ENCODE measurements at places on chromosomes 7 and 10.

GRCh38 chr7:106915873-106916272 is 50.8 kb downstream of the PIK3CG start:
- no peak for DNase-seq

- no peak for DNase-seq
These were observed 123.1 kb upstream of the EEPD1 start for GRCh38 chr7:36029853-36030515.

DNA sequence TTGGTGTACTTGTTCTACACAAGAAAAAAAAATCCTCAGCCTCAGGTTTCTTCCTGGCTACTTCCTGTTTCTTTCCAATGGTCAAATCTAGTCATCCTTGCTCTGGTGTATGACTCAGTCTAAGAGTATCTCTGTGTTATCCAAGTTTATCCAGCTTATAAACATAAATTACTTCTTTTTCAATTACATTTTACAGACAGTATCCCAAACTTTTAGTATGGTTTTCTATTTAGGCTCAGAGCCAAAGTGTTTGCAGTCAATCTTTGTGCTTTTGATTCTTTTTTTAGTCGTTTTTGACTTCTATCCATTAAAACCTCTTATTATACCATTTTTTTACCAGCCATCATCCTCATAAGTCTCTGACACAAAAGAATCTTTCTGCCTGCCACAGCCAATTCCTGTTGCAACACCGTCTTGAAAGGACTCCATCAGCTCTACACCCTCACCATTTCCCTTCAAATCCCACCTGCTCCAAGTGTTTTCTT is 294.6 kb downstream of the PTEN start:
- no peak for DNase-seq

DNA sequence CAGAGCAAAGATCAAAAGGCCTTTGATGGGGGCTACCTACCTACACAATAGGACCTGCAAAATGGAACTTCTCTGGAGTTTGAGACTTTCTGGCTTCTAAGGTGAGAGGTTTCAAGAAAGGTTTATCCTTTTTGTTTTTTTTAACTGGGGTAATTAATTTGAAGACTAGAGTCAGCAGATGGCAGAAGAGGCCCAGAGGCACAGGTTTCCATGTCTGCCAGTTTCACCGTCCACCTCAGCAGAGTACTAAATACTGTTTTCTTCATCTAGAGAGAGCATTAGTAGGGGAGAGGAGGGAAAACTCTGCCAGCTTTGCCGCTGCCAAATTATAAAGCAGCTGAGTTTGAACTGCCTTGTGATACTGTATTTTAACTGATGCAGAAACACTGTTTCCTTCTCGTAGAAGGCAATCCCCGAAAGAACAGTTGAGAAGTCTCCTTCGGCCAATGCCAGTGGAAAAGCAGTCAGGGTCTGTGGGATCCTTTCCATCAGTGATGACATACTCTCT is 138.7 kb downstream of the SLC25A13 start:
- no peak for DNase-seq

GRCh38 chr10:18144928-18145327 is 4.7 kb downstream of the CACNB2 start:
- no peak for DNase-seq

DNA sequence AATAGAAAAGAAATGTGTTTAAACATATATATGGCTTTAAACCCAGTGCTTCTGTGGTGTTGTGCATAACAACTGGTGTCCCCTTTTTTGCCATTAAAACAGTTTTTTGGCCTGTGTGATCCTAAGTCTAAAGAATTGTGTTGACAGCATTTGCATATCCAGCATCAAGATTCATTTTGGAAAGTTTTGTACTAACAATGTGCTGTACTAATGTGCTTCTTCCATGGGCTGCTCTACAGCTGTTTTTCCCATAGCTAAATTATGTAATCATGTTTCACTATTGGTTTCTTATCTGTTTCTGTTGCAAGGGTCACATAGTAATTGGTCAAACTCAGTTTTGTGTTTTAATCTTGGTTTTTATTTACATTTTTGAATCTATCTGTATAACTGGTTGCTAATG is 5.5 kb downstream of the CNNM2 start:
- DNase-seq: no peak

- no peak for DNase-seq
These were observed 33.7 kb downstream of the DDC start for GRCh38 chr7:50531401-50531911.

- peak; percentile 10 for DNase-seq
These were observed 274.4 kb downstream of the NEBL start for GRCh38 chr10:20622531-20623211.

Measured in brain pericyte (primary cell).